Activated naive CD8-positive, alpha-beta T cell treated with anti-CD3 and anti-CD28 coated beads, Interleukin-2, amount 10 ng/mL, durations not matched to agents 7 days and 5 days (primary cell): ENCODE measurements at places on chromosomes 6 and 20. TPM values are rescaled to one million over a fixed set of nuclear protein-coding genes. Genes with fewer than 3 reads are reported as not detected.

FOXA2 gene
- total RNA-seq, result not detected

- no peak for DNase-seq
These were observed 30.4 kb upstream of the STXBP5 start for GRCh38 chr6:147173675-147174308.

DNA sequence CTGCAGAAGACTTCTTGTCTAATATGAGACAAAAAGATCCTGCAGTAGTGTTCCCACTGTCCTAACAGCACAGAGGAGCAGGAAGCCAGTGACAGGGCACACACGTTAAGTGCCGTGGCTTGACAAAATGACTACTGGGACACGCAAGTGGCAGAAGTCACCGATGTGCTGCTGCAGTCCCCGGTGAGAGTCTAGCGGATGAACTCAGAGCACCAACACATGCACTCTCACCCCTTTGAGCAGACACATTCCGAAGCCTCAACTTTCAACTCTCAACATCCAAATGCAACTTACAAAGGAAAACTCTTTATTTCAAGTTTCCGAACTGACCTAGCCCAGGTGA lies 898 bp downstream of the LAMA4 start:
- no peak for DNase-seq

- DNase-seq, result no peak
These were observed 429.1 kb downstream of the ADGRB3 start for GRCh38 chr6:69064226-69064625.

RFX6 gene
- not detected for total RNA-seq
